Pons (tissue), 1 donor: ENCODE measurements at places on chromosomes 12 and 14.

GRCh38 chr12:87768501-87769287 lies 260.5 kb downstream of the C12orf50 start:
- no peak for DNase-seq

GRCh38 chr14:74653386-74654138 lies 41.5 kb upstream of the LTBP2 start:
- peak; percentile 88 for DNase-seq

DNA sequence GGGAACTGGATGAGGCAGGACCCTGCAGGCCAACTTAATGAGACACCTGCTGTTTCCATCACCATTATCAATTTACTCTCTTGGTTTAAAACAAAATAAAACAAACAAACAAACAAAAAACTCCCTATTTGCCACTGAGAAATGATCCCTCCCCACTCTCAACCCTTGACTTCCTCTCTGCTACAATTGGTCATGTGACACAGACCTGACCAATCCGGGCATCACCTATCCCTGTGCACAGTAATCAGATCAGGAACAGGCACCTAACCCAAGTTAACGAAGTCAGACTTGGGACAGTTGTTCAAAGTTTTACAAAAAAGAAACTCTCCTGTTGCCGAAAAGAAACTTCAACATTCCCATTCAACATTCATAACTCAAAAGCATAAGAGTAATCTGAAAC lies 58.4 kb downstream of the NELL2 start:
- DNase-seq, result no peak

- peak; percentile 87 for DNase-seq
Observed at GRCh38 chr14:29759521-29760340, 167.9 kb downstream of the PRKD1 start.

GRCh38 chr12:123655420-123655819 lies 15.5 kb upstream of the TCTN2 start:
- peak; percentile 6 for DNase-seq

- peak; percentile 75 for DNase-seq
Observed at GRCh38 chr12:49903700-49904423, at the start of gene FAIM2. Gene FAIM2 (minus strand): TSS chr12:49903900. CDS start chr12:49903792, 108 bp downstream.

- no peak for DNase-seq
Observed at GRCh38 chr12:1797011-1797901, 23.1 kb upstream of the LRTM2 start.

- DNase-seq, result no peak
Observed at GRCh38 chr14:52485350-52485960, 66.8 kb downstream of the TXNDC16 start.

DNA sequence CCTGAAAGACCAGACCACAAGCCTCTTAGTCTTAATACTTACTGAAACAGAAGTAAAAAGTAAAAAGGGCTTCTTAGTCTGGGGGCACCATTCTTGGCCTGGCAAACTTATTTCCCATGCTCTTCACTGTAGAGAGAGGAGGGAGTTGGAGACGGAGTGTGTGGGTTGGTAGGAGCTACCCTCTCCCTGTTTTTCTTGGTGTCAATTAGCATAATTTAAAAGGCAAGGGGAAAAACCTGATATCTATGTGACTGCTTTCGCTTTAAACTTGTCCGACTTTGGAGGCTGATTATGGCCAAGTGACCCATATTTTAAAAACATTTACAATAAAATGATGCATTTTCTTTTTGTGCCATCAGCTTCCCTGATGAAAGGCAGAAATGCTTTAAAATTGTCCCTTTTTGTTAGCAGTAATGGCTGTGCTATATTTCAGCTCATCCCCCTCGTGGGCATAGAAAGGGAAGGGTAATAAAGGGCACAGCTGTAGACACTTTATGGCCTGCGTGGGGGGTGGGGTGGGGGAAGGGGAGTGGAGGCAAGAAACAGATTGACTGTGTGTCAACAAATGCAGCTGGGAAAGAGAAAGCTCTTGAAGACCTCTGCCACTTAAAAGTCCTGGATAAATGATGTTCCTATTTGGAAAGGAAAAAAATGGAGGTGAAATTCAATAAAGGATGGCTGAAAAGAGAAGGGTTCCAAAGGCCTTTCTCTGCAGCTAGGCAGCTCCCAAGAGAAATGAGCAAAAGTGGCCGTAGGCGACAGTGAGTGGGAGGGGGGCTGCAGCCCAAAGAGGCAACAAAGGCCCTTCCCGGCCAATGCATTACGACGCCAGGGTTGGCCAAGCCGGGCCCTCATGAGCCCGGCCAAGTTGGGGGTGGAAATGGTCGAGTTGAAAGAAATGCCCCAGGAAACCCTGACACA lies 57.5 kb upstream of the TMEM263 start:
- peak; percentile 15 for DNase-seq

DNA sequence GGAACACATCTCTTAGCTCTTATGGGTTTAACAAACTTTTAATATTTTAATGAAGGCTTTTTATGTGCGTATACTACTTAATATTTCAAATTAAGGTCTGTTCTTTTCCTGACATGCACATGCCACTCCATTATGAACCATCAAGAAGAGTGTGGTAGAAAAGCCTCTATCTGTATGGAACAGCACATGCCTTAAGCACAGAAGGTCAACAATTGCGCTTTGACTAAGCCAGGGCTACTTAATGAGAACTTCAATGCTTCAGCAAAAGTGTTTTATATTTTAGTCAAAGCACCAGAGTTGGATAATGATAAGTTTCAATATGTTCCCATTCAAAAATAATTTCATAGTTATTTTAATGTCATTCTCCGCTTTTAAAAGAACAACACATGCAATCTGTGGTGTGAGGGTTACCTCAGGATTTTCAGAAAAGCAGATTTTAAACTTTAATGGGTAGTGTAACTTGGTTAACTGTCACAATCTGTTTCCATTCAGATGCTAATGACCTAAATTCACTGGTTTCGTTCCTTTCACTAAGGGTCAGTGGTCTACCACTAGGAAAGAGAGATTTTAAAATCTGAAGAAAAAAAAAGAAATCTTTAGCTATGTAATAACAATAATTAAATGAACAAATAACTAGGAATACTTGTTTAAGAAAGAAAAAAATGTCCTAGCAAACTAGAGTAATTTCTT lies 193.4 kb upstream of the NOVA1 start:
- no peak for DNase-seq

DNA sequence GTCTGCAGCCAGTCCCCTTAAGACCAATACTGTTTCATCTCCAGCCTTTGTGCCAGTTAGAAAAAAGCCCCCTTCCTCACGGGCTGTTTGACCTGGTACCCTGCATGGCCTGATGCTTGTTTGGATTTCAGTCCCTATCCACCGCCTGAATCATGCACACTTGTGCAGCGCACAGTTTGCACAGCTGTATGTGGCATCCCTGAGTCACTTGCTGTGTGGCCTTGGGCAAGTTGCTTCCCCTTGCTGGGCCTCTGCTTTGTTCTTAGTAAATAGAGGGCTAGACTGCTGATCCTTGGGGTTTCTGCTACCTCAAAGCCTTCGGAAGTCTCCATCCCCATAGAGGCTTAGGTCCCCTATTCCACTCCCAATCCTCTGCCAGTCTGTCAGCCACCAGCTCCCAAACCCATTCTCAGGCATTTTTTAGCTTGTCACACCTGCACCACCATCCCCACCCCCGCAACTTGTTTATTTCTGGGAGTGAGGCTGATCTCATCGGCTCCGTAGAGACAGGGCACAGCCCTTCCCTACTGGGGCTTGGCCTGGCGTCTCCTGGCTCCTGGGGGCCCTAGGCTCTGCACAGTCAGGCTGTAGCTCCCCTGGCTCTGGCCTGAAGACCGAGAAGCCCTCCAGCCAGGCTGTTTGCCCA lies 8.8 kb downstream of the KRT80 start:
- DNase-seq, result no peak

GRCh38 chr12:92608151-92609091 lies 94.4 kb upstream of the PLEKHG7 start:
- DNase-seq, result peak; percentile 73

- DNase-seq, result no peak
Observed at GRCh38 chr12:28925719-28926376, 223.2 kb upstream of the FAR2 start.

DNA sequence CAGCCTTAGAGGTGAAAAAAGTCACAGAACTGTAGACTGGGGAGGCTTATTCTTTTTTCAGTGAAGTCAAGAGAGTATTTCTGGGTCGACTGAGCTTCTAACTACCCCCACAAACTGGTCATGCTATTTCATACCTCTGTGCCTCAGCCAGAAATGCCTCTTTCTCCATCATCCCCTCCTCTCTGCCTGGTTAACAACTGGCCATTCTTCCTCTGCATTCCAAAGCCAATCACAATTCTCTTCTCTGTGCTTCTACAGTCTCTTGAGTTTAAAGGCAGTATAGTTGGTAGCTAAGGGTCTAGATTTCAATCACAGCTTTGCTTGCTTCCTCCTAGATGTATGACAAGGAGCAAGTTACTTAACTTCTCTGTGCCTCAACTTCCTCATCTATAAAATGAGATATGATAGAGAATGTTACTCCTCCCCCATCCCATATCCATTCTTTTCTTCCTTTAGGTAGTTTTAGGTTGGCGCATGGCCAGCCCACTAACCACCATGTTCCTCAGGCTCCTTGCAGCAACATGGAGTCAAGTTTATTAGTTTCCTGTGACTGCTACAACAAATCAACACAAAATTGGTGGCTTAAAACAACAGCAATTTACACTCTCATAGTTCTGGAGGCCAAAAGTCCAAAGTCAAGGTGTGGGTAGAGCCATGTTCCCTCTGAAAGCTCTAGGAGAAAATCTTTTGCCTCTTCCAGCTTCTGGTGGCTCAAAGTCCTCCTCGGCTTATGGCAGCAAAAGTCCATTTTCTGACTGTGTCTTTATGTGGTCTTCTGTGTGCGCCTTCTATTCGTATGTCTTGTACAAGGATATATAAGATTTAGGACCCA lies 62.5 kb downstream of the ITPR2 start:
- no peak for DNase-seq

GRCh38 chr12:24888813-24889212 lies 60.1 kb downstream of the BCAT1 start:
- no peak for DNase-seq

- DNase-seq, result no peak
Observed at GRCh38 chr12:3598896-3599860, 108.2 kb downstream of the PRMT8 start.

- peak; percentile 99 for DNase-seq
Observed at GRCh38 chr14:50335389-50335788, 23.3 kb downstream of the DMAC2L start.

GRCh38 chr14:104462651-104463630 lies 116.6 kb upstream of the C14orf180 start:
- no peak for DNase-seq

- no peak for DNase-seq
Observed at GRCh38 chr12:94012590-94012989, 135.8 kb upstream of the PLXNC1 start.

- no peak for DNase-seq
Observed at GRCh38 chr14:90562652-90563051, 165.8 kb downstream of the CALM1 start.

DNA sequence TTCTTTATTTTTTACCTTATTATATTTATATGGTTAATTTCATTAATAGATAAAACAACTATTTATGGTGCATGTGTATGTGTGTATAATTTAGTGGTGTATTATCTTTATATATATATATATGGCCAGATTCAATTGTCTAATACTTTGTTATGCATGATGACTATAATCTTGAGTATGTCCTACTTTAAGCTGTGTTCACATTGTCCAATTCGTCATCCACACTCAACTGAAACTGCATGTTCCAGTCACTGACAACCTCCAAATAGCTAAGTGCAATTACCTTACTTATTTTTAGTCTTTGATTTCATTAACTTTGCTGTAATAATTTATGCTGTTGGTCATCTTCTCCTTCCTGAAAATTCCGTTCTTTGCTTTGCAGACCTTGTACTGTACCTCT lies 306.5 kb upstream of the TMTC1 start:
- DNase-seq, result no peak

DNA sequence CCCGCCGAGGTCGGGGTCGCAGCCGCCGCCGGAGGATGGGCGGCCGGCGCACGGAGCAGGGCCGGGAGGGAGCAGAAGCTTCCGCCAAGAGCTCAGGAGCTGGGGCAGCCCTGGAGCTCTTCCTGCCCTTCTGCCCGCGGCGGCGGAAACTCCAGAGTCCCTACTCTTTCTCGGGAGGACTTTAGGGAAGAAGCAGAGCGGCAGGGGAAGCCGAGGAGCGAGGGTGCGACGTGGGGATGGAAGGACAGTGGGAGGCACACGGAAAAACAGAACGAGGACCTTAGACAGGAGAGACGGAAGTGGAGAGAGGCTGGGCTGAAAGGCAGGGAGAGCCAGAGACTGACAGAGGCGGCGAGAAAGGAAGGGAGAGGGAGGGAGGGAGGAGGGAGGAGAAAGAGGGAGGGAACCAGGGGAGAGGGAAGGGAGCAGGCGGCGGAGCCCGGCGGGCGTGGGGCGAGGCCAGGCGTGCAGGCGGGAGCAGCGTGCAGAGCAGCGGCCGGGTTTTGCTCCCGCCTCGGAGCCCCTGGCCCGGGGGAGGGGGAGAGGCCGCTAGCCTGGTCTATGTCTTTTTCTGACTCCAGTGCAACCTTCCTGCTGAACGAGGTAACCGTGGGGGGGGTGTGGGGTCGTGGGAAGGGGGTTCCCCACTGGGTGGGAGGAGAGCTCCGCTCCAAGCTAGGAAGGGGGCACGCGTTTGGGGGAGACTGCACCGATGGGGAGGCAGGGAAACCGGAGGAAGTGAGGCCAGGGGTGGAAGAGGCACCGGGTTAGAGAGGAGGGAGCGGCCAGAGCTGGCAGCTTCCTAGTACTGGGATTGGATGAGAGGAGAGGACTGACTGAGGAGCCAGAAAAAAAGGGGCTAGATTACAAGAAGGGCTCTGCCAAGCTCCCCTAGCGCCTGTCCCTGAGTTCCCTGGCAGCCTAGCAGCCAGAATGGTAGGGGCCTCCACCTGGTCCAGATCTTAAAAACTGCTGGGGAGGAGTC lies 2.9 kb upstream of the CACNB3 start:
- DNase-seq, result peak; percentile 63

GRCh38 chr12:12736759-12737676 lies 19.9 kb downstream of the CDKN1B start:
- peak; percentile 74 for DNase-seq

GRCh38 chr12:122467983-122468382 lies 32.7 kb downstream of the ZCCHC8 start:
- DNase-seq, result no peak
